SK-MEL-5 (cell line): ENCODE measurements at places on chromosomes 4 and X. TPM values are rescaled to one million over a fixed set of nuclear protein-coding genes. Genes with fewer than 3 reads are reported as not detected.

The GAGE12C gene
- total RNA-seq: not detected in 2 replicates

The NSUN7 gene
- total RNA-seq: not detected in 2 replicates

The TEC gene
- 2.2 and 2.9 TPM in 2 replicates for total RNA-seq

The STARD8 gene
- total RNA-seq: 0.34 and 0.48 TPM in 2 replicates

The MAGEA9B gene
- 0.27 TPM in 1 of 2 replicates, not detected in the other for total RNA-seq

The NAT8L gene
- 3.8 and 3.9 TPM in 2 replicates for total RNA-seq
